CD4-positive, CD25-positive, alpha-beta regulatory T cell (primary cell): ENCODE measurements at places on chromosomes 5 and 9. TPM values are rescaled to one million over a fixed set of nuclear protein-coding genes. Genes with fewer than 3 reads are reported as not detected.

The EQTN gene
- not detected for total RNA-seq

The SLIT3 gene
- total RNA-seq: not detected

The NDST1 gene
- 2.4 TPM for total RNA-seq

The GNE gene
- 15.7 TPM for total RNA-seq

The NUTM2G gene
- not detected for total RNA-seq

The PCDHB2 gene
- not detected for total RNA-seq

The TMEM215 gene
- not detected for total RNA-seq

The PCDHA5 gene
- not detected for total RNA-seq

The B4GALT7 gene
- 24.2 TPM for total RNA-seq

The WDR38 gene
- total RNA-seq: not detected

The SLC34A1 gene
- 0.20 TPM for total RNA-seq

DNA sequence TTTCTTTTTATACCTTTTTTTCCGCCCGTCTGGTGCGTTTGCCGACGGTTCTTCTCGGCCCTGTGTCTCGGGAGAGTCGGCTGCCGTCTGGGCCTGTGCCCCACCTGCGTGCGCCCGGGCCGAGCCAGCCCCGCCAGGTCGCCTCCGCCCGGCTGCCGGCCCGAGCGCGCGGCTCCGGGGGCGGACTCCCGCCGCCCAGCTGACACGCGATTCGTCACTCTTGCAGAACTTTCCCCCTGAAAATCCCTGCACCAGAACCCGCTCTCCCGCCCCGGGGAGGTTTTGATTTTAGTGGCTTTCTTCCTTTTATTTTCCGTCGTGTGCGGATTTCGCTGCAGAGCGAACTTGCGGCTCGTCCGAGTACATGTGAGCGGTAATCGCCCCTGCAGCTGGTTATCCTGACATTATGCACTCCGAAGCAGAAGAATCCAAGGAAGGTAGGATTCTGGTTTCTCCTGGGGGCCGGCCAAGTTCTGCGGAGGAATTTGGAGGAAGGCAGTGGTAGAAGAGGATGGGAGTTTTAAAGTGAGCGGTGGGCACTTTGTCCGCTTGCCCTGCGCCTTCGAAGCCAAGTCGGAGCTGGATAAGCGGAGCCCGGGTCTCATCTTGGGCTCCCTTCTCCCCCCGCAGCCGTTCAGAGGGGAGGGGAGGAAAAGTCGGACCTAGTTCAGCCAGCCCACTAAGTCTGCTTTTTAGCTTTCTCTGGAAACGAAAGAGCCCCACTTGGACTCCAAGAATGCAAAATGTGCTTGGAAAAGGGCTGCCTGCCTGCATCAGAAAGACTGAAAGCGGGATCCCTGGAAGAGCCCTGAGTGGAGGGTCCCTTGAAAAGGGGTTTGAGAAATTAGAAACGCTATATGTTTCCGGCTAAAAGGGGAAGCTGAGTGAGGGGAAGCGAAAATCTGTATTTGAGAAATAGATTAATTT is at the start of gene TNFAIP8:
TSS of gene TNFAIP8 (plus strand) at position 335 of the 927 bp plus-strand sequence. CDS start at position 407, 72 bp downstream.
- H3K27me3 ChIP-seq: no peaks in the 10 kb centered on the region
- H3K36me3 ChIP-seq: no peaks in the 10 kb centered on the region

DNA sequence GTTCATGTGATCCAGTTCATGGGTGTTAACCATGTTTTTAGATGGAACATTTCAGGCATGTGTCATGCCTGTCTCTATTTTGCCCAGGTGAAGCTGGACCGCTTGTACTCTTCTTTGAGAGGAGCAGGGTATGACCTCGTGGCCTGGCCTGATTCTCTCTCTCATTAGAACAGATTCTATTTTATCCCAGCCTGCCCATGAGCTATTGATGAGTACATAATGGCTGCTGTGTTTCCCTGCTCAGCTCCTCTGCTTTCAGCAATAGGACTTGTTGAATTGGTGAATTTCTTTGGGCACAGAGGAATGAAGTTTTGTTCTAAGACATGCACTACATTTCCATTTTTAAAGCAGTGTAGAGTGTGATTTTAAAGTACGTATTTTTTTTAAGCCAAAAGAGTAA is 86.2 kb downstream of the HACD4 start:
- H3K4me3 ChIP-seq: no peak overlapping the region
- no peak for DNase-seq
- no peak overlapping the region for H3K27ac ChIP-seq
- H3K36me3 ChIP-seq: peaks cover 3% of the 10 kb centered on the region

GRCh38 chr5:82298668-82299067 is 20.5 kb upstream of the RPS23 start:
- H3K27ac ChIP-seq: no peak overlapping the region
- DNase-seq: no peak
- no peaks in the 10 kb centered on the region for H3K4me1 ChIP-seq
- H3K4me3 ChIP-seq: no peak overlapping the region

DNA sequence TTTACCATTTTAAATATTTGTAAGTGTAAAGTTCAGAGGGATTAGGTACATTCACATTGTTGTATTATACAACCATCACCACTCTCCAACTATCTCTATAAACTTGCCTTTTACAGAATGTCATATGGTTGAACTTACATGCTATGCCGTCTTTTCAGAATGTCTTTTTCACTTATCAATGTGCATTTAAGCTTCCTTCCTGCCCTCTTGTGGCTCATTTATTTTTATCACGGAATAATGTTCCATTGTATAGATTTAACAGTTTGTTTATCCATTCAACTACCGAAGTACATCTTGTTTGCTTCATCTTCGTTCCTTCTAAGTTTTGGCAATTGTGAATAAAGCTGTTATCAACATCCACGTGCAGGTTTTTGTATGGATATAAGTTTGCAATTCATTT is 133.3 kb upstream of the C6 start:
- DNase-seq: no peak
- H3K27me3 ChIP-seq: no peaks in the 10 kb centered on the region
- no peak overlapping the region for H3K27ac ChIP-seq
- H3K36me3 ChIP-seq: no peaks in the 10 kb centered on the region
- H3K4me1 ChIP-seq: no peaks in the 10 kb centered on the region

DNA sequence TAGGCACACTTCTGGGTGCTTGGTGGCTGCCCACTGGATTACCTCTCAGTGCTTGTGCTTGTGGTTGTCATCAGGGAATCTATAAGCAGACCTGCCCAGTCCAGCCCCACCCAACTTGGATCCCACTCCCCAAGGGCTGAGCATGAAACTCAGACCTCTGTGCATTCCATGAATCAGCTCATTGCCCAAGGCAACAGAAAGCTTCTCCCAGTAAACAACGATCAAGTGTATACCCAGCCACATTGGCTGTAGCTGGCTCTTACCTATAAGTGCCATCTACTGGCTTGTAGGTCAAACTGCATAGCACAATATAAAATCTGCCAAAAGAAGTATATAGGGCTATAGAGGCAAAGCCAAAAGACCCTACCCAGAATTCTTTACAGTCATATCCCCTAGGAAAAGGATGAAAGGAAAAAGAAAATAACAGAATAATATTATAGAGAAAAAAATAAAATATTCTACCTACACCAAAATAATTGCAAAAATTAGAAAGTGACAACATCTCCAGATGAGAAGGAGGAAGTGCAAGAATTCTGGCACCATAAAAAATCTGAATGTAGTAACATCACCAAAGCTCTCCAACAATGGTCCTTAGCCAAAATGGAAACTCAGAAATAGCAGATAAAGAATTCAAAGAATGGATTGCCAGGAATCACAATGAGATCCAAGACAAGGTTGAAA is 321.0 kb upstream of the TRPC7 start:
- H3K27ac ChIP-seq: no peak overlapping the region
- H3K4me3 ChIP-seq: no peak overlapping the region
- no peaks in the 10 kb centered on the region for H3K4me1 ChIP-seq

GRCh38 chr9:131312822-131313770 is 23.6 kb downstream of the PLPP7 start:
- no peak overlapping the region for H3K4me3 ChIP-seq
- H3K36me3 ChIP-seq: no peaks in the 10 kb centered on the region
- DNase-seq: no peak
- no peaks in the 10 kb centered on the region for H3K27me3 ChIP-seq
- H3K27ac ChIP-seq: no peak overlapping the region

- no peaks in the 10 kb centered on the region for H3K27me3 ChIP-seq
- no peak for DNase-seq
- H3K4me1 ChIP-seq: no peaks in the 10 kb centered on the region
Measured at GRCh38 chr9:37968228-37968701, 64.3 kb upstream of the SLC25A51 start.

- peaks cover 26% of the 10 kb centered on the region for H3K4me1 ChIP-seq
- H3K4me3 ChIP-seq: no peak overlapping the region
- H3K27me3 ChIP-seq: no peaks in the 10 kb centered on the region
- no peak for DNase-seq
- no peaks in the 10 kb centered on the region for H3K36me3 ChIP-seq
Measured at GRCh38 chr9:98173181-98173580, 19.3 kb downstream of the CORO2A start.

- no peaks in the 10 kb centered on the region for H3K27me3 ChIP-seq
- H3K4me3 ChIP-seq: no peak overlapping the region
- H3K27ac ChIP-seq: no peak overlapping the region
- no peaks in the 10 kb centered on the region for H3K36me3 ChIP-seq
- H3K4me1 ChIP-seq: no peaks in the 10 kb centered on the region
- no peak for DNase-seq
Measured at GRCh38 chr9:135611142-135611874, 28.0 kb downstream of the GLT6D1 start.

DNA sequence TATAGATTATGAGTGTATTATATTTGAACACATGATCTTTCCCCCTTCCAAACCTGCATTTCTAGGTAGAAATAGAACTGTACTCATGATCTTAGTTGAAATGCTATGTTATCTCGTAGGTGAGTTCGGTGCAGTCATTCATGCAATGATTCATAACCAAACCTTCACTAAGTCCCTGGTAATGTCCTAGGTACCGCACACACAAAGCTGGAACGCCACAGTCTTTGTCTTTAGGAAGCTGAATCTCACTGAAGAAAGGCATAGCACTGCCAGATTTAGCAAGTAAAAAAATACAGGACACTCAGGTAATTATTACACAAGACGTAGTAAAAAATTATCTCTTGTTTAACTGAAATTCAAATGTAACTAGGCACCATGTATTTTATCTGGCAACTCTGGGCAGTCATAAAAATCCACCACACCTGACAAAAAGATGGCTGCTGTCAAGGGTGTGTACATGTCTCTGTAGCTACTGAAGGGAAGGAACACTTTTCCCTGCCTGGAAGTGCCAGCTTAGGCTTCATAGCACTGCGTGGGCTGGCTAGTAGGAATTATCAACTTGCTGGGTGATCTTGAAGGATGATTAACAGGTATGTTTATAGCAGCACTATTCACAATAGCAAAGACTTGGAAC is 28.0 kb upstream of the TXN start:
- peaks cover 2% of the 10 kb centered on the region for H3K27me3 ChIP-seq
- no peak overlapping the region for H3K27ac ChIP-seq
- no peaks in the 10 kb centered on the region for H3K36me3 ChIP-seq
- H3K4me3 ChIP-seq: no peak overlapping the region

- no peak overlapping the region for H3K4me3 ChIP-seq
- peaks cover 13% of the 10 kb centered on the region for H3K36me3 ChIP-seq
- H3K4me1 ChIP-seq: no peaks in the 10 kb centered on the region
- no peaks in the 10 kb centered on the region for H3K27me3 ChIP-seq
Measured at GRCh38 chr5:37417347-37417746, 38.2 kb downstream of the WDR70 start.

DNA sequence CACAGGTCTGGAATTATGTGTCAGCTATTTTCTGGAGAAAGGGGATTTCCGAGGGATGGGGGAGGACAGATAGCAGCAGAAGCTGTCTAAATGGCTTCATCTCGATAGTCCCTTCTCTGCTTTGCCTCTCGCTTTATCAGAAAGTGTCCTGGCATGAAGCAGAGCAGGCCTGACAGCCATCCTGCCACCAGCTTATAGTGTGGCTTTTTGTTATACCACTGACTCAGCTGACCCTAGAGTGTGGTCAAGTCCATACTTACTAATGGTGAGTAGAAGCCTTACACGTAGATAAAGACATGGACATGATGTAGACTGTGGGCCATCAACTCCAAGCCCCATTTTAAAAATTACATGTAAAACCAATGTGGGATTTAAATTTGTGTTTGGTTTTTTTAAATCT is 50.0 kb downstream of the RCL1 start:
- no peaks in the 10 kb centered on the region for H3K4me1 ChIP-seq
- no peak overlapping the region for H3K27ac ChIP-seq
- DNase-seq: no peak

GRCh38 chr5:85049020-85049419 is 664.3 kb upstream of the EDIL3 start:
- H3K27me3 ChIP-seq: no peaks in the 10 kb centered on the region
- no peaks in the 10 kb centered on the region for H3K4me1 ChIP-seq
- DNase-seq: no peak
- H3K27ac ChIP-seq: no peak overlapping the region

DNA sequence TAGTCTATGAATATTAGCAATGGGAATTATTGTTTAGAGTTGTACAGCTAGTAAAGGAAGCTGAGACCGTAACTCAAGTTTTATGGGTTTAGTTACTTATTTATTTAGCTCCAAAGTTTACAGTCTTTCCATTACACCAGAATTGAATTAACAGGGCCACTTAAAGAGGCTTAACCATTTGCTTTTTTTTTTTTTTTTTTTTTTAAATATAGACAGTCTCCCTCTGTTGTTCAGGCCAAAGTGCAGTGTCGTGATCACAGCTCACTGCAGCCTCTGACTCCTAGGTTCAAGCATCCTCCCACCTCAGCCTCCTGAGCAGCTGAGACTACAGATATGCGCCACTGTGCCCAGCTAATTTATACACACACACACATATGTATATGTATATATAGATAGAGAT is 1.4 kb upstream of the TTC1 start:
- peaks cover 24% of the 10 kb centered on the region for H3K4me1 ChIP-seq
- no peak overlapping the region for H3K4me3 ChIP-seq
- H3K27ac ChIP-seq: no peak overlapping the region

DNA sequence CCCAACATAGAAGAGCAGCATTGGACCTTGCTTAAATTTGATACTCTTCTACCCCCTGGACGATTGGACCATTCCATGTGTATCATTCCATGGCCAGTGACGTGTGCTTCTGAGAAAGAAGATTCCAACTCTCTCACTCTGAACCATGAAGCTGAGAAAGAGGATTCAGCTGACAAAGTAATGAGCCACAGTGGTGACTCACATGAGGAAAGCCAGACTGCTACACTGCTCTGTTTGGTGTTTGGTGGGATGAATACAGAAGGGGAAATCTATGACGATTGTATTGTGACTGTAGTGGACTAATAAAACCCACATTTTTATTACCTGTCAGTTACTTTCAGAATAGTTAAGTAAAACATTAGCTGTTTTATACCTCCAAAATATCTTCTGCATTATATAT is 7.5 kb downstream of the HSPA5 start:
- H3K4me3 ChIP-seq: no peak overlapping the region
- H3K27me3 ChIP-seq: no peaks in the 10 kb centered on the region
- no peak for DNase-seq

GRCh38 chr9:38066914-38067858 is 1.8 kb downstream of the SHB start:
- H3K27me3 ChIP-seq: peaks cover 9% of the 10 kb centered on the region
- DNase-seq: peak; percentile 24
- H3K27ac ChIP-seq: no peak overlapping the region
- no peaks in the 10 kb centered on the region for H3K36me3 ChIP-seq

- no peaks in the 10 kb centered on the region for H3K4me1 ChIP-seq
- peaks cover 6% of the 10 kb centered on the region for H3K36me3 ChIP-seq
- H3K4me3 ChIP-seq: no peak overlapping the region
- DNase-seq: no peak
Measured at GRCh38 chr9:3238236-3238635, 287.6 kb downstream of the RFX3 start.
